Amniotic stem cell (primary cell): ENCODE measurements at places on chromosomes 12 and 14.
A peak's percentile ranks its signal among the peaks of the same experiment; 100 is the strongest.

DNA sequence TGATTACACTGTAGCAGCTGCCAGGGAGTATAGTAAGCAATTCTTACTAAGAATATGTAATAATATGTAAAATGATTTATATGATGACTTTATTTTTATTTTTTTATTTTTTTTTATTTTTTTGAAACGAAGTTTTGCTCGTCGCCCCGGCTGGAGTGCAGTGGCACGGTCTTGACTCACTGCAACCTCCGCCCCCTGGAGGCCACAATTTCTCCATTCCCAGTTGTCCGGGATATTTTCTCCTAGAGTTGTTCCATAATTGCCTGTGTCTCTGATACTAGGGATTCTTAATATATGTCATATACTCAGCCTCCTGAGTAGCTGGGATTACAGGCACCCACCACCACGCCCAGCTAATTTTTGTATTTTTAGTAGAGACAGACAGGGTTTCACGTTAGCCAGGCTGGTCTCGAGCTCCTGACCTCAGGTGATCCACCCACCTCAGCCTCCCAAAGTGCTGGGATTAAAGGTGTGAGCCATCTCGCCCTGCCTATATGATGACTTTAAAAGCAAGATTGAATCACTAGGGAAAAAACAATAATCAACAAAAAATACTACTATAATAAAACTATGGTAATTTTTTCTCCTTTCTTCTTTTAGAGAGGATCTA, 12.2 kb upstream of the ITPR2 start:
- DNase-seq = peak; percentile 53

- DNase-seq = no peak
Measured at GRCh38 chr12:128813883-128814282, 9.9 kb downstream of the SLC15A4 start.

- DNase-seq = no peak
Measured at GRCh38 chr12:51626115-51626514, 35.1 kb downstream of the SCN8A start.

DNA sequence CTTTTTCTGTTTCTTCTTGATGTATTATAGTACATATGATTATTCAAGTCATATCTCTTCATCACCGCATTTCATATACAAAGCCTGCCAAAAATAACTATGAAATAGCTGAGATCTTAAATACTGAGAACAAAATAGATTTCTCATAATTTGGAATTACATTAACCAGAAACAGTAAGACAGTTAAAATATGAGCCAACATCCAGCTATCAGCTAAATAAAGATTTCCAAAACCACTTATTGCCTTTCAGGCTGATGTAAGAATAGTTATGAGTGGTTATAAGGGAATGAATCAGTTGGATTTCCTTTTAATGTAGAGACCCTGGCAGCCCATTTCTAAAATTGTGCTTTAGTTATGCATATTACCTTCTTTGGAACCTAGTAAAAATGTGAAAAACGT, 47.4 kb downstream of the TMEM117 start:
- no peak for DNase-seq

DNA sequence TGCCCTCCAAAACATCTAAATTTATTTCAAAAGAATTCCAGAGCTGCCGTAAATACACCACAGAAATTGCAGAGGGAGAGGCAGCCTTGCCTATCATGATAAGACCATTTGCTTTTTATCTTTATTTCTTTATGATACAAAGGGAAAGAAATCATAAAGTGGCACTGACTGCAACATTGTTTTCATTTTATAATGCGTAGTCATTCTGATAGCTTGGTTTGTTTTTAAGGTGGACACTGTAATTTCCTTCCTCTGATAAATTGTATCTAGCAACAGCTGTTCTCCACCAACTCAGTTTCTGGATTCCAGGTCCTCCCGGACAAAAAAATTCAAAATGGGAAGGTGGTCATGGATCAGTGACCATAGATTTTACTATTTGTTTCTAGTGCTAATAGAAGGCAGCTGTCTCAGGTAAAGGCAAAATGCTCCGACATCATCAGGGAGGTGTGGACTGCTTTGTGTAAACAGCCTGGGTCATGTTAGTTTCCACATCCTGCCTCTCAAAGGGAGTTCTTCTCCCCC, 623 bp upstream of the TSPAN8 start:
- no peak for DNase-seq

- DNase-seq = no peak
Measured at GRCh38 chr12:17322090-17322489, 716.1 kb upstream of the LMO3 start.

DNA sequence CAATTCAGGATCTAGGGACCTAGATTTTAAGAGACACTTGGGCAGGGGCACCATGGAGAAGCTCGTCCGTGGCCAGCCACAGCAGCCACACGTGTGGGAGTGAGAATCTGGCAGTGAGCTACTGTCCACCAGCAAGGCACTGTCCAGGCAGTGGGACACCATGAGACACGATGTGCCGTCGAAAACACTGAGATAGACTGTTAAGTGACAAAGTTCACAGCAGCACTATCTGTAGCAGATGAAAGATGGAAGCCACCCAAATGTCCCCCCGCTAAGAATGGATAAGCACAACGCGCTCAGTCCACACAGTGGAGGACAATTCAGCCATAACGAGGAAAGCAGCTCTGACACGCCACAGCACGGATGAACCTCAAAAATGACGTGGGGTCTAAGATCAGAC, 19.7 kb downstream of the RILPL1 start:
- DNase-seq = no peak

GRCh38 chr12:29589851-29590250, 92.4 kb upstream of the OVCH1 start:
- no peak for DNase-seq

DNA sequence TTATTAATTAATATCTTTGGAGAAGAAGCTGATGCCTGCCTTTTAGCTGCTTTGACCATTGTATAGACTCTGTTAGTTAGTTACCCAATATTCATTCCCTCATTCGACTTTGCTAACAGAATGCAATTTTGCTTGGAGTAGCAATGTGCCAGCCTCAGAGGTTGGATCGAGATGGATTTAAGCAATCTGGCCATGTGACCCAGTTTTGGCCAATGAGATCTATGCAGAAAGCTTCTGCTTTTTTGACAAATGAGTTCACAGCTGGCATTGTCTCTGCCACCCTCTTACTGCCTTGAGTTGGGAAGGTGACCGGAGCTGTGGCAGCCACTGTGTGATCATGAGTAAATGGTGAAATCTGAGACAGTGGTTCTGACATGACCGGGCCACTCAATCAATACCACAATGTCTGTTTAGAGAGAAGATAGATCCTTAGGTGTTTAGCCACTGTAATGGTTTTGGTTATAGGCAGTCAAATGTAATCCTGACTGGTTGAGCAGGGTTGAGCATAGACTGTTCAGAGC, 74.9 kb upstream of the MED13L start:
- no peak for DNase-seq

- DNase-seq = no peak
Measured at GRCh38 chr12:34404377-34405285, 382.3 kb downstream of the ALG10 start.

DNA sequence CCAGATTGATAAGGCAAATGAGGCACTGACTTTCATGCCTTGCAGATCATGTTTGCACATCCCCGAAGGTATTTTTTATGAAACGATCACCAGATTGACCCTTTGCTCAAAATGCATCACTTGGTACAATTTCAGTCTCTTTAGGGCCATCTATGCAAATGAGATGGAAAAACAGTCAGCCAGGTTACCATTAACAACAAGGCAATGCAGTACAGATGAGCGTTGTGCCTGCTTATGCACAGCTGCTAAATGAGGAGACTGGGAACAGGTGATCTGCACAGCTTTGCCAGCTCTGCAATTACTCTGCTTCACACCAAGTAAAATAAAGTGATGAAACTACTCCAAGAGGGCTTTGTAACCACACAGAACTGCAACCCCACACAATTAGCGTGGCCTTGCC, 26.1 kb upstream of the PLEKHG7 start:
- DNase-seq = no peak

DNA sequence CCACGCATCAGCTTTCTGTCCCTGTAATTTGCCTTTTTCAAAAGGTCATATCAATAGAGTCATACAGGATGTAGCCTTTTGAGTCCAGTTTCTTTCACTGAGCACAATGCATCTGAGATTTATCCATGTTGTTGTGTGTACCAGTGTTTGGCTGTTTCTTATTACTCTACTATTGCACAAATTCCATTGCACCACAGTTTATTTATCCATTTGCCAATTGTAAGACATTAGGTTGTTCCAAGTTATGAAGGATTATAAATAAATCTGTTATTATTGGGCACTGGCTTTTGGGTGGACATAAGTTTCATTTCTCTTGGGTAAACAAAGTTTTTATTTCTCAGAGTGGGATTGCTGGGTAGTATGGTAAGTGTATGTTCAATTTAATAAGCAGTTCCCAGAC, 68.3 kb upstream of the TBPL2 start:
- DNase-seq = no peak

DNA sequence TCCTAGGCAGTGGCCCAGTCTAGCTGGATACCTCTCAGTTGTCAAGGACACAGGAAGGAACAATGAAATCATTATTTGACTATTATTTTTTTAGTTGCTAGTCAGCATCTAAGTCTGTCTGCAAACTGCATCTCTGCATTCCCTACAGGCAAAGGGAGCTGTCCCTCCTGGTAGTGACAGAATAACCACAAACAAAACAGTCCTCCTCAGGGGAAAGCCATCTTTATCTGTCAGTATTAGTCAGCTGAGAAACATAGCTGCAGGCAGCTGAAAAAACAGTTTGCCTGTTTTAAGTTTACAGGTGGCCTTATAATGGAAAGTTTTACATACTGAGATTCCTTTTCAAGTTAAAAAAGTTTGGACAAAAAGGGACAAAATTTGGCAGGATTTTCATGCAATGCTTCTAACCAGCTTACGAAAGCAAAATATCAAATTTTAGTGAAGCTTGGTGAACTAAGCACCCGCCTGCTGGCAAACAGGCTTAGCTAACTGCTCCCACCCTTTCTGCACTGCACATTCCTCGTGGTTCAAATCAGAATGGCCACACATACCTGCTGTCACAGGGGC, 29.5 kb downstream of the SLC25A21 start:
- DNase-seq = no peak

- DNase-seq = no peak
Measured at GRCh38 chr14:70770490-70770889, 38.8 kb downstream of the MAP3K9 start.

DNA sequence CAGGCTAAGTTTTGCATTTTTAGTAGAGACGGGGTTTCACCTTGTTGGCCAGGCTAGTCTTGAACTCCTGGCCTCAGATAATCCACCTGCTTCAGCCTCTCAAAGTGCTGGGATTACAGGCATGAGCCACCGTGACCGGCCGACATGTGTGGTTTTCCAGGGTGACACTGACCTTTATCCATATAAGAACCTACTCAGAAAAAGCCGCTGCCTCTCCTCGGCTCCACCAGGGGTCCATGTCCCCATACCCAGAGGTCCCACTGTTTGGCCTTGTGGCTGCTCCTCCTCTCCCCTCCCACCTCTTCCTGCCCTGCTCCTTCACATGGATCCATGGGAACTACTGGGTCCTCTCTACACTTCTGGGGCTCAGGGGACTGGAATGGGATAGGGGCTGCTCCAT, 64.6 kb downstream of the PTPN21 start:
- no peak for DNase-seq

- no peak for DNase-seq
Measured at GRCh38 chr14:22506378-22506710, 82.7 kb downstream of the DAD1 start.

GRCh38 chr12:84627593-84627992, 285.0 kb downstream of the SLC6A15 start:
- DNase-seq = no peak

- peak; percentile 9 for DNase-seq
Measured at GRCh38 chr12:49962861-49963765, 1.4 kb downstream of the AQP5 start.

GRCh38 chr12:123522164-123522563, 11.4 kb downstream of the RILPL1 start:
- DNase-seq = no peak

GRCh38 chr12:102534899-102535298, 54.5 kb upstream of the IGF1 start:
- no peak for DNase-seq

- no peak for DNase-seq
Measured at GRCh38 chr12:132161036-132161781, 17.0 kb downstream of the NOC4L start.

GRCh38 chr12:46184798-46185595, 83.8 kb downstream of the SLC38A1 start:
- no peak for DNase-seq
